ENCODE measurements at places on chromosomes 3 and 15. TPM values are rescaled to one million over a fixed set of nuclear protein-coding genes. Genes with fewer than 3 reads are reported as not detected.

LRRC31 gene
- not detected for total RNA-seq

ALS2CL gene
- total RNA-seq: 19.7 TPM

THSD4 gene
- 58.0 TPM for total RNA-seq

NR2E3 gene
- 0.77 TPM for total RNA-seq

ATP13A4 gene
- total RNA-seq: under 0.01 TPM

VPS39 gene
- 55.5 TPM for total RNA-seq

LARP6 gene
- total RNA-seq: 108 TPM

CACNA2D2 gene
- total RNA-seq: under 0.01 TPM

NR1I2 gene
- total RNA-seq: under 0.01 TPM

ALDH1L1 gene
- total RNA-seq: not detected

CPN2 gene
- total RNA-seq: not detected

C3orf85 gene
- total RNA-seq: not detected

RARB gene
- 9.4 TPM for total RNA-seq

TGM4 gene
- not detected for total RNA-seq

C2CD4A gene
- total RNA-seq: not detected

CLDN1 gene
- total RNA-seq: 2.6 TPM

TMCO5A gene
- total RNA-seq: not detected

SEMA3G gene
- under 0.01 TPM for total RNA-seq

NEIL1 gene
- 4.4 TPM for total RNA-seq

All from fibroblast of lung (primary cell).